Hematopoietic multipotent progenitor cell treated with erythropoietin and hydrocortisone succinate and interleukin-3 and kit ligand, for 4 days (in vitro differentiated cells): ENCODE measurements at places on chromosomes 4 and X.

GRCh38 chr4:78362310-78362709, 189.3 kb upstream of the ANXA3 start:
- DNase-seq, result no peak

- DNase-seq, result no peak
Measured at GRCh38 chrX:77548751-77549150, 101.6 kb downstream of the FGF16 start.

- DNase-seq, result no peak
Measured at GRCh38 chr4:74757136-74757535, 37.2 kb downstream of the BTC start.

GRCh38 chrX:68588602-68589371, 58.7 kb upstream of the STARD8 start:
- DNase-seq, result peak; percentile 82

GRCh38 chr4:147913137-147913536, 181.2 kb downstream of the ARHGAP10 start:
- DNase-seq, result no peak

DNA sequence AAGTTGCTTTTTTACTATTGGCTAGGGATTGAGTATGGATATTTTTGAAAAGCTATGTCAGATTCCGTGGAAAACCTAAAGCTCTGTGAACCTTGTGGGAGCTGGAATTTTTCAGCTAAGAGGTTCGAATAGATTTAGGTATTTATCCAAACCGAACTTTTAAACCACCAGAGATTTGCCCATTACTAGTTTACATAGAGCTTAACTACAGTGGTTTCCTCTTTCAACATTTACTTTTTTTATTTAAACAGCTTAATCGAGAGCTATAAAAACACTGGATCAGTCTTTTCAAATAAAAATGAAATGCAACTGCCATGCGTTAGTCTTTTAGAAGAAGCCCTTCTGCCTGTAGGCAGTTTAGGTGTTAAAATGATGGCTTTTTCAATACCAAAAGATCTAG, 377.0 kb downstream of the RPA4 start:
- DNase-seq, result no peak

DNA sequence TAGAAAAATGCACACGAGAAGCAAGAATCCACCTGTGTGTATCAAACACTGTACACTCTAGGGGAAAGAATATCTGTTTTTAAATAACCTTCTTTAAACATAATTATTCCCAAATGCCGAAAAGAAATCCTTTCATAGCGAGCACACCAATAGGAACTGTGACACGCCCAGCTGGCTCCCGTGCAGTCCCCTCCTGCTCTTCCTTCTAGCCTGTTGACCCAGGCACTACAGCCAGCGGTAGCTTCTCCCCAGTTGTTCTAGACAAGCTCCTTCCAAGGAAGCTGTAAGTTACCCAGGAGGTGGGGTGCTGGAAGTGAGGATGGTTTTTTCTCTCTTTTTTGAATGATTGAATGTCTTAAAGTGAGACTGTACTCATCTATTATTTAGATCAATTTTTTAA, 19.5 kb upstream of the NOCT start:
- no peak for DNase-seq
